ENCODE measurements at places on chromosomes 2 and 18.
A peak's percentile ranks its signal among the peaks of the same experiment; 100 is the strongest.

- DNase-seq: no peak
Observed at GRCh38 chr2:75431763-75432162, 129.0 kb downstream of the EVA1A start.

DNA sequence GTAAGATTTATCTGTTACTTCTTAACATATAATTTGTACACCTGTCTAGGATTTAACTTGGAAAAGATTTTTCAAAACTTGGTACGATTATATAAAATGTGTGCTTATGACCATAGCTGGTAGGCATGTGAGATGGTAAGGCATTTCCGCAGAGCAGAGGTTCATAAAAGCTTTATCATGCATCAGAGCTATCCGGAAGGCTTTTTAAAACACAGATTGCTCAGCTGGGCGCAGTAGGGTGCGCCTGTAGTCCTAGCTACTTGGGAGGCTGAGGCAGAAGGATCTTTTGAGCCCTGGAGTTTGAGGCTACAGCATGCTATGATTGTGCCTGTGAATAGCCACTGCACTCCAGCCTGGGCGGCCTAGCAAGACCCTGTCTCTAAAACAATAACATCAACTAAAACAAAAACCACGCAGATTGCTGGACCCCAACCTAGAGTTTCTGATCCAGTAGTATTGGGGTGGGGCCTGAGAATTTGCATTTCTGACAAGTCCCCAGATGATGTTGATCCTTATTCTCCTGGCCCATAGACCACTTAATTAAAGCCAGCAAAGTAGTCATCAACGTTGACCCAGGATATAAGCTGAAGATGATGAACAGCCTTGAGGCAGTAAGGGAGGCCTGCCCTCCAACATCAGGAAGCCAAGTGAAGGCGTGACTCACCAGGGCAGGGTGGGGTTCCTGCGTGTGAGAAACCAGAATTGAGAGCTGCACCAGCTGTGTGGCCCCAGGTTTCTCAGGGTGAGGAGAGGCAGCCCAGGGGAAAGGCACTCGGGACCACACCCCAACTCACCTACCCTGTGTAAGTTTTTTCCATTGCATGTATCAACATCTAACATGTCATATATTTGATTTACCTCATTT, 21.6 kb upstream of the SLC20A1 start:
- peak; percentile 87 for DNase-seq

DNA sequence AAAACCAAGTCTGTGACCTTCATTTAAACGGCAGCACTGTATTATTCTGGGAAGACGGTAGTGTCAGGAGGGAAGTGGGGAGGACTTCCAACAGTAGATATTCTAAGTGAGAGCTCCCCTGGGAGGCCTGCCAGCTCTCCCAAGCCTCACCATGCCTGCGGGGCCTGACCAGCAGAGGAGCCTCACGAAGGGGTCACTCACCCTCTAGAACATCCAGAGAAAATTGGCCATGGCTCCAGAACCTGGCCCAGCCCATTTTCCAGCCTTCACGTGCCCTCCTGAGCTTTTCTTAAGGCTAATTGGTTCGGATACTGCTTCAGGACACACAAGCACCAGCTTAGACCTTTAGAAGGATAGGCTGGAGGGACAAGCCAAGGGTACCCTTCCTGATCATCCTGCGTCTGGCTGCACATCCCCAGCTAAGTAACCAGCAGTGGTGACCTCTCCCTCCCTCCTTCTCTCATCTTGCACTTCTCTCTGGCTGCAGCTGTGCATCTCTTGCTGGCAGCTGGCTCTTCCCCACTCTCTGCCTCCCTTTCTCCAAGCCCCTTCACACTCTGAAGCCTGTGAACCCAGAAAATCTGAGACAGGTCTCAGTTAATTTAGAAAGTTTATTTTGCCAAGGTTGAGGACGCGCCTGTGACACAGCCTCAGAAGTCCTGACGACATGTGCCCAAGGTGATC, 120.1 kb upstream of the PKDCC start:
- DNase-seq: peak; percentile 31

DNA sequence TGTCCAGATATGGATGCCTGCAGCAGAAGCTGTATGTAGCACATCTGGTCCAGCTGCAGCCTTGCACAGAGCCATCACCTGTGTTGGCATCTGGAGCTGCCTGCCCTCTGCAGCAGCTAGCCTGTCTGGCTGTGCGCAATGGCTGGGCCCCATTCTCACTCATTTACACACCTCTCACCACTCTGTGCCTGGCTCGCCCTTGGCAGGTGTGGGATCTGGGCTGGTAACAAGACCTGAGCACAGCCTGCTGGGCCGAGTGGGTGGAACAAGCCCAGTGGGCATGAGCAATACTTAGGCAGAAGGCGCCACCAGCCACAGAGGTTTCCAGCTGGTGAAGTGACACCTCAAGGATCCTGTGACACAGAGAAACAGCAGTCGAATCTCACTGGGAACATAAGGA, 714.1 kb downstream of the NUP35 start:
- no peak for DNase-seq

DNA sequence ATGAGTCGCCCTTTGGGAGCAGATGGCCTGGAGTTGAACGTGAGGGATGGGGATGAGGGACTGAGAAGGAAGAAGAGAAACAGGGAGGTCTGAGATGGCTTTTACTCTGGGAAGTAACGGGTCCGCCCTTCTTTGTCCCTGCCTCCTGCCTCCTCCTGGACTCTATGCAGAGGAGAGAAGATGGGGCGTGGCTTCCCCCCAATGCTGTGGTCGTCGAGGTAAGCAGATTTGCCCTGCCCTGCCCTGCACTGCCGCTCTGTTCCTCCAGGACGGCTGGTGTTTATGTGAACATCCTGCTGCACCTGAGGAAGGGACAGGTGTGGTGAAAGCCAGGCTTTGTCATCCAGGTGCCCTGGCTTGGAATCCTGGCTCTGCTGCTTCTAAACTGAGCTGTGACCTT, 13.5 kb upstream of the NTSR2 start:
- no peak for DNase-seq

DNA sequence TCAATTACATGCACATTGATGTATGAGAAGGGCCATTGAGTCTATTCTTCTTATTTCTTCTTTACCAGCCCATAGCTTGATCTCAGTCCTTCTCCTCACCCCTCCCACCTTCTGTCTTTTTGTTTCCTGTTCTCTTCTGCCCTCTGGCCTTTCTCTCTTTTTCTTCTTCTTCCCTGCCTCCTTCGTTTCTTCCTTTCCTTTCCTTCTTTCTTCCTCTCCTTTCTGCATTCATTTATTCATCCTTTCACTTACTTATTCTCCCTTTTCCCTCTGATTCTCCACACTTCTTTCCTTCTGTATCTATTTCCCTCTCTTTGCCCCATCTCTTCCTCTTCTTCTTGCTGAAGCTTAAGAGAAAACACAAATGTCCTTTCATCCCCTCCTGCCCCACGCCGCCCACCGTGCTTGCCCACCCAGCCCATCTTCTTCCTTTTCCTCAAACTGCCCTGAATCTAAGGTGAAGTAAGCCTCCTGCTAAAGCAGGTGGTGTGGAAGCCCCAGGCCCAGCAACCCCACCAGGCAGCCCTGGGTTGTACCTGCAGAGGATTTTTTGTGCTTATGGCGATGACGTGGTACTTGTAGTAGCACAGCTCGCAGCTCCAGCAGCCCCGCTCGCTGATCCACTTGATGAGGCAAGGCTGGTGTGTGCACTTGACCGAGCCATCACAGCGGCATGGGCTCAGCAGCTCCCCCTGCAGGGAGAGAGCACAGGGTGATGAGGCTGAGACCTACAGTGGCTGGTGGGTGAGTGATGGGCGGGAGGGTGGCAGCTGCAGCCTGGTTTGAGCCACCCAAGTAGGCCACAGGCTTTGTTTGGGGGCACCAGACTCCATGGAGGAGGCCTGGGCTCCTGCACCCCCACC, 89.0 kb downstream of the MARCHF4 start:
- DNase-seq: no peak

DNA sequence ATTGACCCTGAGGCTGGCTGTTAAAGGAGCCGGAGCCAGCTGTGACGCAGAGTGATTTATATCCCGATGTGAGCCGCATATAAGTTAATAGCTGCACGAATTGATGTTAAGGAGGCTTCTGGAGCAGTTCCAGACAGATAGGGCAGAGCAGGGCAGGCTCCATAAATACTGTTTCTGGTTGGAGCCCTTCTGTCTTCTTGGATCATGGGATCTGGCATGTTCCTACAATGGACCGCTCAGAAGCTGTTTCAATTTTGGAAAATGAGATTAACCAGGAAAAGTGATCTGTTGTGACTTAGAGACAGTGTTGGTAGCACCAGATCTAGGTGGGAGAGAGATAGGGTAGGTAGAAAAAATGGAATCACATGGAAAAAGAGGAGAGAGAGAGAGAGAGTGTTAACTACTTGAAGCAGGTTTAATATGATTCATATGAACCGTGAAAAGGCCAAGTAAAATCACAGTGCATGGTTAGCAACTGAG, 4.8 kb upstream of the IGFBP5 start:
- DNase-seq: no peak

DNA sequence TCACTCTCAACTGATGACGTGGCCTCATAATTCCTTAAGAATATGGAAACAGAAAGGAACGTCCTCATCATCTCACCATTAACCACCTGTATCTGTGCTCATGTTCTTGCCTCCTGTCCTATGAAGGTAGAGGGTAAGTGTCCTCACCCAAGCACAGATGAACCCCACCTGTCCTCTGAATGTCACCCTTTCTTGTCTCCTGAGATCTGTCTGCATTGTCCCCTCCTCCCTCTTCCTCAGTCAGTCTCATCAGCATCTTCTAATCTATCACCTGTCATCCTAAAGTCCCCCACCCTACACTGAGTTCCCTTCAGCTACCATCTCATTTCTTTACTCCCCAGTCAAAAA, 39.4 kb upstream of the LPIN2 start:
- DNase-seq: no peak

DNA sequence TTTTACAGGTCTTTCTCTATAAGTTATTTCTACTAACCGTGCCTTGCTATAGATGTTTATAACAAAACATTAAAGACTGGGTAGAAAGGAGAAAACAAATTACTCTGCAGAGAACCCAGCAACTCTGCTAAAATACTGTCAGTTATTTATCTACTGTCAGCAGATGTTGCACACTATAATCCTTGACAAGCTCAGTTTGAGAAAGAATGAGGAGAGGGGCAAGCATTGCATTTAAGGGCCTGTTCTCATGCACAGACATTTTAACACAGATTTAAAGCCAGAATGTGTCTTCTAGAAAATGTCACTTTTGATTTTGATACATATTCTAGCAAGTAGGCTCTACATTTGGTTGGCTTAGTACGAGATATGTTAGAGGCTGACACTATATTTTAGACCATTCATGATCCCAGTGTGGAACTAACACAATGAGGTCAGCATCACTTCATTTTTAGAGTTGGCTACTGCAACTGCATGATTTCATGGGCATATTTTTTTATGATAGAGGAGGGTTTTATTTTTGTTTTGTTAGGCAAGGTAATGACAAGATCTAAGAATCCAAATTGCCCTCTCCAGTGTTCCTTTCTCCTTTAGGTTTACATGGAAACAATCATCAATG, 516.4 kb downstream of the ZEB2 start:
- DNase-seq: no peak

- DNase-seq: no peak
Observed at GRCh38 chr2:127106457-127106990, 430 bp downstream of the BIN1 start.

DNA sequence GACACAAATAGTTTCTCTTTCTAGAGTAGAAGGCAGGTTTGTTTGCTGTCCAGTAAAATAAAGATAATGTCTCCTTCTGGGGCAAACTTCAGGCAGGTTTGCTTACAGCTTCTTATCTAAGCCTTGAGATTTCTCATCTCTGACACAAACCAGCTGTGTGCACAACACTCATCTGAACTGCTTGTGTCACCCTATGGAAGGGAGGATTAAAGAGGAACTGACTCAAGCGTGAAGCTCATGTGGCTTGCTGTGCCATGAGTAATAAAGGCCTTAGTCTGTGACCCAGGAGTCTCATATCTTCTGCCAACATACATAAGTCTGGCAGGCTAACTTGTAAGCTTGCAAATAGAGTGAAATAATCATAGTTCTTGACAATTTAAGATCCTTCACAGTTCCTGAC, 24.2 kb upstream of the CPO start:
- DNase-seq: peak; percentile 78

DNA sequence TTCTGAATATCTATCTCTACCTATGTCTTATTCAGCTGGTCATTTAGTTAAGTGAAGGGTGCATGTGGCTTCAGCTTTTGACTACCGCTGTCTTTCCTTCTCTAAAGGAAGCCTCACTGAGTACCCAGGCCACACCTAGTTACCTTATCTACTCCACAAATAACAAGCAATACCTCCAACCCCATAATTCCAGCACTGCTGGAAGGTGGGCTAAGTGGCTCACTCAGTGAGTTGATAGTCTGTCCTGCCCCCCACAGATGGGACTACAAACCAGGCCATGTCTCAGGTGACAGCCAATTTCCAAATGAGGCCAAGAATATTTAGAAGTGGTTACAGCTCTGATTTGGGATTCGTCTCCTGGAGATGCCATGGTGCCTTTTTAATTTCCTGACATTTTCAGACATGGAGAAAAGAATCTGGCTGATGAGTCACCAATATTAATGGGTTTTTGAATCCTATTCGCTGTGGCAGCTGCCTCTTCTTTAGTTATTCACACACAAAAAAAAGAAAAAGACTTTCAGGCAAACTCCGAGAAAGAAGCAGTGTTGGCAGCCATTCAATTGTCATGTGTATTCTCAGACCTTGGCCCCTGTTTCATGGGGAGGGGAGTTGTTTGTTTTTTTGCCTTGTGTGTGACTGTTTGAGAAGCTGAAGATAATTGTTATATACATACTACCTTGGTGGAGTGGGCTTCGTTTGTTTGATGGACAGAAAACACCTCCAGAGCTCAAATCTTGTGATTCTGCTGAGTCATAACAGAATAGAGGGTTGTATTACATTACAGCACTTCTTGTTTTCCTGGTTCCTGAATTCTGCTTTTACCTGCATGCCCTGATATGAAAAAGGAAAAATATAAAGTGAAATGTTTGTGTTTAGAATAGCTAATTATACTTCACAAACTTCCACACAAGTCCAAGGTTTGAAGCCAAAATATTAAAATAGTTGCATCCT, 64.2 kb downstream of the SCG2 start:
- peak; percentile 55 for DNase-seq

DNA sequence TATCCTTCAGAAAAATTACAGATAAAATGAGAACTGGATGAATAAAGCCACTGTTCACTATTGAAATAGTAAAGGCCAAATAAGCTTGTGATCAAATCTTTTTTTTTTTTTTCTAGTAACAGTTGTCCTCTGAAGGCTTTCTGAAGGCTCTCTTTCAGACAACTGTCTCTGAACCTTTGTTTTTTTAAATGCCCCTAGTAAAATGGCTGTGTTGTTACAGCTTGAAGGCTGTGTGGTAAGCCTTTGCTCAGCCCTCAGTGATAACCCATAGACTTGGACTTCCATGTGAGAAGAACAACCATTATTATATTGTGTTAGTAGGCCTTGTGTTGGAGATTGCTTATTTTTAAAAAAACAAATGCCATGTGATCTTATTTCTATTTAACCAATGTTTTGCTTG, 17.6 kb downstream of the FMNL2 start:
- no peak for DNase-seq

- peak; percentile 35 for DNase-seq
Observed at GRCh38 chr18:183769-184168, 25.4 kb downstream of the USP14 start.
